ENCODE measurements at places on chromosomes 5 and 9. TPM values are rescaled to one million over a fixed set of nuclear protein-coding genes. Genes with fewer than 3 reads are reported as not detected.

DNA sequence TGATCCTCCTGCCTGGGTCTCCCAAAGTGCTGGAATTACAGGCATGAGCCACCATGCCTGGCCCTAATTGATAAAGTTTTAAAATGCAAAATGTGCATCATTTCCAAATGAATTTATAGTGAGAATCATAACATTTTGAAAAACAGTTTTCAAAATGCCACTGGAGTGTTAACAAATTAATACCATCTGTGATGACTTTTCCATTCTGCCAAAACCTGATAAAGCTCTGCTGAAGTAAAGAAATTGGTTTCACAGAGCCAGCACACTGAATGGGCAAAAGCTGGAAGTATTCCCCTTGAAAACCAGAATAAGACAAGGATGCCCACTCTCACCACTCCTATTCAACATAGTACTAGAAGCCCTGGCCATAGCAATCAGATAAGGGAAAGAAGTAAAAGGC lies 89.6 kb downstream of the MUSK start:
- no peak for DNase-seq

- DNase-seq, result no peak
Measured at GRCh38 chr5:69329905-69330489, 2.6 kb downstream of the CCDC125 start.

DNA sequence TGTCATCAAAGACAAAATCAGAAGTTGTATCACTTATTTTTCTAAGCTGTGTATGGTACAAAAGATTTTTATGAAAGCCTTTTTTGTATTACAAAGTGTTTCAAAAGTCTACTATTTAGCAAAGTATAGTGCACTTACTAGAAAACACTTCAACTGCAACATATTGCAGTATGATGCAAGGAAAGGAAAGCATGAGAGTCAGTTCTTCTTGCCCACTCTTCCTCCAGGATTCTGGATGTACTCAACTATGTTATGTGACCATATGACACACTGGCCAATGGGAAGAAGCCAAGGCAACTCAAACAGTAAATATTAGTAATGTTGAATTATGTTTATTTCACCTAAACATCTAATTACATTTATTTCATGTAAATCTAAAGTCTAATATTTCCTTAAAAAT lies 49.5 kb upstream of the TYRP1 start:
- no peak for DNase-seq

DNA sequence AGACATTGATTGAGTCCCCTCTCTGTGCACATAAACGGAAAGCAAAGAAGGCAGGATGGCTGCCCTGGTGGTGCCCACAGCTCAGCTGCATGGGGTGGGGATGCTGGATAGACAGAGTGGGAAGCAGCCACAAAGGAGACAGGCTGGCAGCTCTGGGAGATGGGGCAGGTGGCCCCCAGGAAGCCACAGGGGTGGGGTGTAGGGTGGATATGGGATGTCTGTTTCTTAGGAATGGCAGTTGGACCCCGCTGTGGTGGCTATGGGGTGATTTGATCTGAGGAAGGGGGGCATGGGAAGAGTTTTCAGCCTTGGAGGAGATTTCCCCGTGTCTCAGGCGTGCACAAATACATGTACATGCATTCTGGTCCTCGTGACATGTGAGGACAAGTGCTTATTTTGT lies 50.2 kb upstream of the VDAC1 start:
- DNase-seq, result no peak

CCL21 gene
- total RNA-seq, result not detected

DNA sequence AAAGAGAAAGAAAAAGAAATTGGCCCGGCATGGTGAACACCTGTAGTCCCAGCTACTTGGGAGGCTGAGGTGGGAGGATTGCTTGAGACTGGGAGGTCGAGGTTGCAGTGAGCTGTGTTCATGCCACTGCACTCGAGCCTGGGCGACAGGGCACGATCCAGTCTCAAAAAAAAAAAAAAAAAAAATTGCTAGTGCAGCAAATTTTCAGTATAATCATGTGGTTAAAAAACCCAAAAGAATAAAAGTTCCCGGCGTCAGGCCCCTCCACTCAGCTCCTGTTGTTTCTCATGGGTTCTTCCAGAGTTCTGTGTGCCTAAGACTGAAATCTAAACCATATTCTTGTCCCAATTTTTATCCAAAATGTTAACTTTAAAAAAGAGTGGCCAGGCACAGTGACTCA lies 49.1 kb downstream of the WNK2 start:
- DNase-seq, result no peak

GRCh38 chr5:64827703-64828102 lies 59.0 kb downstream of the CWC27 start:
- DNase-seq, result no peak

GRCh38 chr9:72909428-72909827 lies 43.4 kb downstream of the ALDH1A1 start:
- DNase-seq, result no peak

- peak; percentile 45 for DNase-seq
Measured at GRCh38 chr9:37430841-37431597, 8.5 kb downstream of the GRHPR start.

TPPP gene
- total RNA-seq, result 16.2 TPM

DNA sequence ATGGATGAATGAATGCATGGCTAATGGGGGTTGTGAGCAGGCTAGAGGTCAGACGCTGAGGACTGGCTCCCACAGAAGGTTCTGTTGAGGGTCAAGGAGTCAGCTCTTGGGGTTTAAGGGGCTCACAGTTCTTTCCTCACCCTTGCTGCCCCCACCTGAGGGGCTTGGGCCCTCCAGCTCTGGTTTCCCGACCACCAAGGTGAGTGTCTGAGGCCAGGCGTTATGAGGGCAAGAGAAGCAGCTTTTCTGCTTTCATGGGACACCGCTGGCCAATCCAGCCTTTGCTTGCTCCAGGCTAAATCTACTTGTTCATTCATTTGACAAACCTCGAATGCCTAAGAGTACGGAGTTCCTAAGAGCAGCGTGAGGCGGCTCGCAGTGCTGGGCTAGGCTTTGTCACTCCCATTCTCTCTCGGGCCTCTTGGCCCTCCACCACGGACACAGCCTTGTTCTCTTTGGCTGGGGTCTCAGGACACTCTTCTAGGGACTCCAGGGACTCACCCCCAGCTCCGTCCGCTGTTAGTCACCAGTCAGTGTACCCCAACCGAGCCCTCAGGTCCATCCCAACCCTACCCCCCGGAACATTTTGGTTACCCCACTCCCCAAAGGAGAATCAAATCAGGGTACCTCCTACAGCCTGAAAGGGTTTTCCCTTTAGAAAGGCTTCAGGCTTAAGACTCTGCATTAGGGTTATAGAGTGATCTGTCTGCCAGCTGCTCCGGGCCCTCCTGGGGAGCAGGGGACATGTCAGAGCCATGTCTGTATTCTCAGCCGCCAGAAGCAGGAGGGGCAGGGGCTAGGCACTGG lies 210.1 kb upstream of the MVB12B start:
- no peak for DNase-seq

- DNase-seq, result no peak
Measured at GRCh38 chr5:113692466-113692865, 179.0 kb downstream of the YTHDC2 start.

DNA sequence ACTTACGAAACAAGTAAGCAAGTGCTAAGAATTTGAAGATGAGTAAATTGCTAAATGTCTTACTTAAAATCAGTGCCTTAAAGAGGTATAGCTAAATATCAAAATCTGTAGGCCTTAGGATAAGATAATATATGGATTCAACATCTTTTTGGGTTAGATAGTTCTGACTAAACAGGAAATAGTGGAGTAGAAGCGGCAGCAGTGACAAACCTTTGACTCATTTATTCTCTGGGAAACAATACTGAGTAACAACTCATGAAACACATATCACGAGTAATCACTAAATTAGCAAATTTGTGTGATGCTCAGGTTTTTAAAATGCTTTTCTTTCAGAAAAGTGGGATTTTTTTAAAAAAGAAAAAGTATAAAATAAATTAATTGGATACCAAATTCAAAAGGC lies 762.1 kb upstream of the TYRP1 start:
- DNase-seq, result no peak

ZNF484 gene
- total RNA-seq, result 59.3 TPM

- no peak for DNase-seq
Measured at GRCh38 chr9:38412751-38413150, 11.5 kb downstream of the IGFBPL1 start.

DNA sequence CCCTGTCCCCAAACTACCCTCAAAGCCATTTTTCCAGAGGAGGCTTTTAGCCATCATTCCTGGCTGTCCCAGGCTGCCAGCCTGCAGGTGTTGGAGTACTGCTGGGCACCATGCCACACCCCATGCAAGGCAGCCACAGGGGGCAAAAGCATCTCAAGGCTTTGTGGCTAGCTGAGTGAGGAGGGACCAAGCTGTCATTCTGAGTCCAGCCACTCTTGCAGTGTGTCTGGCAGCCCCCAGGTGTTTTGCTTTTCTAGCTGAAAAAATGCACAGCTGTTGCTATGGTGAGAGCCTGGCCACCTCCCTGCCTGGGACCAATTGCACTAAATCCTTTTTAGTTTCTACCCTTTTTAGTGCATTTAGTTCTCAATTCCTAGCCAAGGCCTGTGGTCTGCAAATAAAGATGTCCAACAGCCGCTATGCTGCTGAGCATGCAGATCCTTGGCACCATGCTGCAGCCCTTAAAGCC lies 50.4 kb upstream of the PTGS1 start:
- DNase-seq, result no peak

DNA sequence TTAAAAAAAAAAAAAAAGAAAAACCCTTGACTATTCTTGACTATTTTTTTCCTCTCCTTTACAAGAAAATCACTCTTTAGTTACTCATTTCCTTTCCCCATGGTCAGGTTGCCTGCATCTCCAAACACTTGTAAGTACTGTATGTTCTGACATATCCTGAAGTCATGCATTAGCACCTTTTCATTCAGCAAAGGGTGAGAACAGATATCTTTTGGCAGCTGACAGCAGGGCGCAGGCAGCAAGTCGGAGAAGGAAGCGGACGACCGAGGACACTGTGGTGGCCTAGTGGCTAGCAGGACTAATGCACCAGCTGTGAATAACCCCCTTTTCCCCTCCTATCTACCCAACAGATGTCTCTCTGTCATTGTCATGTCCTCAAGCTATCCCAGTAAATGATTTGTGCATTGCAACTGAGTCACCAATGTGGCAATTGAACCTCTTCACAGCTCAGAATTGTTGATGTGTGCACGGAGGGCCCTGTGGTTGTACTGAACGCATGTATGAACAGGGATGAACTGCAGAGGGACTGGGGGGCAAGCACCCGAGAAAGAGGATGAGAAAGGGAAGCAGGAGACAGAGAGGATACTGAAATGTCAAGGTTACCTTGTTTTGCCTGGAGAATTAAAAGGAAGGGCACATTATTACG lies 996.0 kb upstream of the ARRDC3 start:
- DNase-seq, result peak; percentile 1

PHYHD1 gene
- total RNA-seq, result 1.1 TPM

DNA sequence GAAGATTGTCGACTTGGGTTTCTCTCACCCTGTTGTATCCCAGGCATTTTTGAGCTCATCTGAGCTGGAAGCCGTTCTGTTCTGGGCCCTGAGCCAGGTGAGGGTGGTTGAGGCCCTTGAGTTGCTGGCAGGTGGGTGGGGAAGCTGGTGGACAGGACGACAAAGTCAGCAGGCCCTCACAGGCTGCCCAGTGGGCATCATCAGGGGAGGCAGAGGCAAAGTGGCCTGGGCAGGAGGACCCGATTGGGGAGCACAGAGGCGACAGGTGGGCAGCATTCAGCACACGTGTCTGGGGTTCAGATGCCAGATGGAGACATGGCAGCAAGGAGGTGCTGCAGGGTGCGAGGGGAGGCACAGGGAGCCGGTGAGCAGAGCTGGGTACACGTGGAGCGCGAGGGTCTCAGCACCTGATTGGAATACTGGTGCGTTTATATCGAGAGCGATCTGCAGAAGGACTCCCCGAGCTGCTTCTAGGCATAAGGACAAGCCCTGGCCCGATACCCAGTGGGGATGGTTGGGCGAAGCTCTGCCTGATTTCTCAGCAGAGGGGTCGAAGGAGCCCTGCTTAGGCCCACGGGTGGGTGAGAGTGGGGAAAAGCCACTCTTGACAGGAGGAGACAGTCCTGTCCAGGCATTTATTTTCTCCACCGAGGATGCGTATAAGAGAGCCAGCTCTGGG lies 49.0 kb upstream of the SUSD3 start:
- DNase-seq, result no peak

GRCh38 chr9:89786655-89787054 lies 181.8 kb downstream of the GADD45G start:
- DNase-seq, result no peak

DNA sequence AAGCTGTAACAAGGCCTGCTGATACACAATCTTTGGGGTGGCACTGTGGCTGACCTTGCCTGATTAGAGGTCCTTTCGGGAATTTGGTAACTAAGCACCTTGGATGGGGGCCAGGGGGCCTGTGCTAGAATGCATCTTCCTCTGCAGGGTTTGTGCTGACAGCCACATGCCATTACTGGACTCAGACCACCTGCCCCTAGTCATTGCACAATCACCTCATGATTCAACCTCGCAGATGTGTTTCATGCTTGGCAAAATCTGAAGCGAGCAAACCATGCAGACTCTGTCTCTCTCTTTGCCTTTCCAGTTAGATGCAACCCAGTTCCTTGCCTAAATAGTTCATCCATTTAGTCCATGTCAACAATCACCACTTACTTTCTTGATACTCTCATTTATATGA lies 96.5 kb upstream of the ERCC6L2 start:
- no peak for DNase-seq

DNA sequence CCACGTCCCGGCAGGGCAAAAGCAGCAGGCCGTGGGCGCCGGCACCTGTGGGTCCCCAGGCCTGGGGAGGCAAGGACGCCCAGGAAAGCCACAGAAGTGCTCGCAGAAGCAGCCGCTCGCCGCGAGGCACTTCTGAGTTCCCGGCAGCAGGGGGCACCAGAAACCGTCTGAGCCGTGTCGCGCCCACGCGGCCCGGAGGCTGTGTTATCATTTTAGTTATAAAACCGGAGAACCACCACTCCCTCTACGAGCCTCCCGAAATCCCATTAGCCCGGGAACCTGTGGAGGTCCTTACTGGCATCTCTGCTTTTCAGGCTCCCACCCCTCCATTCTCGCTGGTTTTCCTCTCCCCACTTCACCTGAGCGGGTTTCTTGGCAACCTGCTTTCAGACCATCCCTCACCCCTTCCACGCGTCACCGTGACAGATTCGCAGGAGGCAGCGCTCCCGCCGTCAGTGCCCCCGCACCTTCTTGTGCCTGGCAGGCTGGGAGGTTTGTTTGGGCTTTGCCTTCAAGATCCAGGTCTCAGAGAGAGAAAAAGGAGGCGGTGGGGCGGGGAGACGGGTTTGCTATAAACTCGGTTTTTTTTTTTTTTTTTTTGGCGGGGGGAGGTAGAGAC lies 2.3 kb downstream of the GDNF start:
- peak; percentile 52 for DNase-seq

- DNase-seq, result no peak
Measured at GRCh38 chr5:69364414-69364813, 4.9 kb downstream of the AK6 start.

- DNase-seq, result no peak
Measured at GRCh38 chr5:133041157-133041784, 10.5 kb upstream of the HSPA4 start.

- DNase-seq, result no peak
Measured at GRCh38 chr5:124156415-124156996, 589.9 kb downstream of the ZNF608 start.

Measured in occipital lobe (tissue), 3 donors.